AG09309 (cell line): ENCODE measurements at places on chromosomes 3 and 15.

- no peak for DNase-seq
These were observed 257.0 kb upstream of the UBE2E1 start for GRCh38 chr3:23548706-23549105.

DNA sequence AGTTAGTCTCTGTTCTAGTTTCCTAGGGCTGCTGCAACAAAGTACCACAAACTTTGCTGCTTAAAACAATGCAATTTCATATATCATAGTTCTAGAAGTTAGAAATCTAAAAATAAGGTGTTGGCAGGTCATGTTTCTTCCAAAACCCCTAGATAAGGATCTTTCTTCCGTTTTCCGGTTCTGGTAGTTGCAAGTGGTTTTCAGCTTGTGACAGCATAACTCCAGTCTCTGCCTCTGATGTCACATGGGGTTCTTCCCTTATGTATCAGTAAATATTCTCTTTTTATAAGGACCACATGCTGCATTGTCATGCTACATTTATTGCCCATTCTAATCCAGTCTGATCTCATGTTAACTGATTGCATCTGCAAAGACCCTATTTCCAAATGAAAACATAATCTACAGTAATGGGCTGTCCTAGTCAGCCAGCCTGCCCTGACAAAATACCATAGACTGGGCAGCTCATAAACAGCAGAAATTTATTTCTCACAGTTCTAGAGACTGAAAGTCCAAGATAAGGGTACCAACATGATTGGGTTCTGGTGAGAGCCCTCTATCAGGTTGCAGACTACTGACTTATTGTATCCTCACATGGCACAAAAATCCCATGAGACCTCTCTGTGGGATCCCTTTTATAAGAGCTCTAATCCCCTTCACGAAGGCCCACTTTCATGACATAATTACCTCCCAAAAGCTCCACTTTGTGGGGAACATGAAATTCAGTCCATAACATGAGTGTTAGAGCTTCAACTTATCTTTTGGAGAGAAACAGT lies 642.0 kb upstream of the NAALADL2 start:
- no peak for DNase-seq

GRCh38 chr3:119125342-119125741 lies 20.6 kb upstream of the TEX55 start:
- no peak for DNase-seq

GRCh38 chr3:190716961-190717360 lies 145.5 kb downstream of the GMNC start:
- no peak for DNase-seq

GRCh38 chr3:142009029-142009428 lies 132.6 kb downstream of the ATP1B3 start:
- DNase-seq, result no peak

DNA sequence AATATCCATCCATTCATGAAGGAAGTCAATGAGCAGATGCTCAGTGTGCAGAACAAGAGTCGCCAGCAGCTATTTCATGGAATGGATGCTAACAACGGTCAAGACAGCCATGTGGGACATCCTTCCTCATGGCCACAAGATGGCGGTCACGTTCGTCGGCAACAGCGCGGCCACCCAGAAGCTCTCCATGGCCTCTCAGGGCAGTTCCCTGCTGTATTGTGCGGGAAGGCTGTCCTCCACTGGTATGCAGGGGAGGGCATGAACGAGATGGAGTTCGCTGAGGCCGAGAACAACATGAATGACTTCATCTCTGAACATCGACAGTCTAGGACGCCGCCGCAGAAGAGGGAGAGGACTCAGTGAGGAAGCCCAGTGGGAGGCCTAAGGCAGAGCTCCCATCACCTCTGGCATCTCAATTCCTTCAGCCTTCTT lies 208.3 kb downstream of the TJP1 start:
- DNase-seq, result no peak

GRCh38 chr3:52313774-52314188 lies 2.3 kb upstream of the DNAH1 start:
- no peak for DNase-seq

DNA sequence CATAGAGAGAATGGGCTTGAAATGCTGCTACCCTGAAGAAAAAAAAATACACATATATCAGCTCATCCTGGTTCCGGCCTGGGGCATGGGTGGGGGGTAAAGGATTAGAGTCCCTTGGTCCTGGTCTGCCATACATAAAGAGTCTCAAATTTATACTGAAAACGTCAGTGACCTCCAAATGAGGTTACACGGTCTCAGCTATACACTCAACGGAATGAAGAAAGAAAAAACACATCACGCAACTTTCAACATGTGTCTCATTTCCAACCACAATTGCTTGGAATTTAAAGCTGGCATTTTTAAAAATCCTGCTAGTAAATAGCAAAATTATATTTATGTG lies 612.8 kb downstream of the MCTP2 start:
- DNase-seq, result no peak

GRCh38 chr15:31326875-31327668 lies 437 bp downstream of the KLF13 start:
- DNase-seq, result no peak

DNA sequence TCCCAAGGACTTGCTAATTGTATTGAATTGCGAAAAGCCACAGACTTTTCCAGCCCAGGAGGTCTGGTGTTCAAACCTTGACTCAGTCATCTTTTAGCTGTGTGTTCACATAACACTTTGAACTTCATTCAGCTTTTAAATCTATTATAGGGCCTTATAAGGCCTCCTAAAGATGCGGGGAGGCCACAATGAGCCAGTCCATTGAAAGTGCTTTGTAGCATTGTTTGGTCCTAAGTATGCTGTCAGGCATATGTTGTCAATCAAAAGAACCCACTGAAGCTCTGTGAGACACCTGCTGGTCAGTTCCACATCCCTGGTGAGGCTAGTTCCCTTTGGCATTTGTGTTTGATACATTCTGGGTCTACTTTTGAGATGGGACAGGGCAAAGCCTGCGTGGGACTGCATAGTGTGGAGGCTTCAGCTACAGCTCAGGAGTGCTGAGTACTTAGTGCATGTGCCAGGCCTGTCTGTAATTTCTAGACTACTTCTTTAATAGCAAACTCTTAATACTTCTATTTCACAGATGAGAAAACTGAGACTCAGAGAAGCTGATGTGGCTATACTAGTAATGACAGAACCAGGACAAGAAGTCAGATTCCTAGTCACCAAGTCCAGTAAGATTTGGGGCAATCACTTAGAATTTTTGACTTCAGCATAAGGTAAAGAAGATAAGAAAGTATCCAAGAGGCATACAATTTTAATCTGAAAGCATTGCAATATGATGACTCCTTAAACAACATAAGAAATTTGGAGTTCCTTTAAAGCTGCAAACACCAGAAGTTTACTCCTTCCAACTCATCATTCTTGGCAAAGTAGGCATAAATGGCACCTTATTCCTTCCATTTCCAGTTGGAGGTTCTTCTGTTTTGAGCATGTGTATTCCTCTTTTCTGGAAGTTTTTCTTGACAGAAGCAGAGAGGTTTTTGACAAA lies 213.0 kb downstream of the PDCD6IP start:
- no peak for DNase-seq

- DNase-seq, result no peak
These were observed 118.8 kb downstream of the CLSTN2 start for GRCh38 chr3:140053794-140054193.

DNA sequence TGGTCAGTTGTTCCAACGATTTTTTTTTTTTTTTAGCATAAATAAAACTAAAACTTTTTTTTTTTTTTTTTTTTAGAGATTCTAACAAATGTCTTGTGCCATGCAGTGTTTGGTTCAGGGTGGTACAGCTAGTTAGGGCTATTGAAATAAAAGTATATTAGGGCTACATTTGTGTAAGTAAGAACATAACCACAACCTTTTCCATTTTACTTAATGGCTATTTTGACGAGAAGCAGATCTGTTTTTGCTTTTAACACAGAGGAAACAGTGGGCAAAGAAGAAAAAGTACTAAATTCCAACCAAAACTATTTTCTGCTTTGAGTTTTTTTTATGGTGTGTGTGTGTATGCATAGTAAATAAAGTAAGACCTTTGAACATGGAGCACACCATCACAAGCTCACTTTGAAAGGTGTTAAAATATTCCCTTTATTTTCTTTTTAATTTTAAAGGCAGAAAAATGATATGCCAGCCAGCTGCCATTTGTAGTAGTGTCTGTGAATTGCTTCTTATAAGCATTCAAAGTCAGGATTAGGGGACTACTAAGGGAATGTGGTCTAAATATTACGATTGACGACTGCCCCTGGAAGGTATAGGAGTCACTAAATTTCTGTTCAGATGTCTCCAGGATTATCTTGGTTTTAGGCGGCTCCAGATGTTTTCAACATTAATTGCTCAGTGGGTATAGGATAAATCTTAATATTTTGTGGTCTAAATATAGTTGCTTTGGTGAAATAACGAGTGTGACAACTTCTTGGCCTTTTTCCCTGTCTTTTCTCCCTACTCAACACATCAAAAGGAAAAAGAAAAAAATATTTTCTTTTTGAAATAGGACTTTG lies 3.1 kb downstream of the RARB start:
- no peak for DNase-seq

GRCh38 chr15:58258501-58259292 lies 120.5 kb downstream of the AQP9 start:
- DNase-seq, result no peak
